ENCODE measurements at places on chromosomes 4 and X.

DNA sequence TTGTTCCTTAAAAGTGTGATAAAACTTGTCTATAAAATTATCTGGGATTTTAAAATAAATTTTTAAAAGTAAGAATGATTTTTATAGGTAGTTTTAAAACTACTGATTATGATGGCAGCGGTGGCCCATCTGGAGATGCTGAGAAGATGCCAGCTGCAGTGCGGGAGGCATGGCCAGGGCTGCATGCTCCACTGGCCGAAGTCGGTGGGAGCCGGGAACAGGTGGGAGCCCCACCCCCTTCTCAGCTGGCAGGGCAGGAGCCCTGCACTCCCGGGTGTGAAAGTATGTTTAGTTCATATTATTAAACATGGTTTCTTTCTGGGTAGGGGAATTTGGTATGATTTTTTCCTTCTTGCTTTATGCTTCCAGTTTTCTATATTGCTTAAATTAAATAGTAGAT is 63.8 kb downstream of the CORIN start:
- no peak for DNase-seq

GRCh38 chr4:8200302-8200975 is 1.3 kb downstream of the SH3TC1 start:
- no peak for DNase-seq

DNA sequence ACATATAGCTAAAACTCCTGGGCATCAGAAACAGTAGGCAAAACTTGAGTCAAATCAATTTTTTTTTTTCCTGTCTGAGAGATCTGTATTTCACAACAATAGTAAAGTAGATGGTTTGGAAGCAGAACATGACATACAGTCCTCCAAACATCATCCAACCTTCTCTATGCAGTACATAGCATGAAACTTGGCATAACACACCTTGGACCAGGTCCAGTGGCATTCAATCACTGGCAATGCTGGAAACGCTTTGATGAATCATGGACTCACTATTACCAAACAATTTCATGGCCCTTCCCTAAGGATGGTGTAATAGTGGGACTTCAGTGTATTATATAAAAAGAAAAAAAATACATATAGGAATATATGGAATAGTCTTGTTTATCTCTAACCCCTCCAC is 154.6 kb downstream of the FMR1NB start:
- DNase-seq, result no peak

DNA sequence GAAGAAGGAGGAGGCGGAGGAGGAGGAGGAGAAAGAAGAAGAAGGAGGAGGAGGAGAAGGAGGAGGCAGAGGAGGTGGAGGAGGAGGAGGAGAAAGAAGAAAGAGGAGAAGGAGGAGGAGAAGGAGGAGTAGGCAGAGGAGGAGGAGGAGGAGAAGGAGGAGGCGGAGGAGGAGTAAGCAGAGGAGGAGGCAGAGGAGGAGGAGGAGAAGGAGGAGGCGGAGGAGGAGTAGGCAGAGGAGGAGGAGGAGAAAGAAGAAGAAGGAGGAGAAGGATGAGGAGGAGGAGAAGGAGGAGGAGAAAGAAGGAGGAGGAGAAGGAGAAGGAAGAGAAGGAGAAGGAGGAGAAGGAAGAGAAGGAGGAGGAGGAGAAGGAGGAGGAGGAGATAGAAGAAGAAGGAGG is 19.9 kb downstream of the MRFAP1 start:
- no peak for DNase-seq
